Hematopoietic multipotent progenitor cell treated with erythropoietin and hydrocortisone succinate and interleukin-3 and kit ligand, for 6 days (in vitro differentiated cells): ENCODE measurements at places on chromosomes 2 and 18.
A peak's percentile ranks its signal among the peaks of the same experiment; 100 is the strongest.

DNA sequence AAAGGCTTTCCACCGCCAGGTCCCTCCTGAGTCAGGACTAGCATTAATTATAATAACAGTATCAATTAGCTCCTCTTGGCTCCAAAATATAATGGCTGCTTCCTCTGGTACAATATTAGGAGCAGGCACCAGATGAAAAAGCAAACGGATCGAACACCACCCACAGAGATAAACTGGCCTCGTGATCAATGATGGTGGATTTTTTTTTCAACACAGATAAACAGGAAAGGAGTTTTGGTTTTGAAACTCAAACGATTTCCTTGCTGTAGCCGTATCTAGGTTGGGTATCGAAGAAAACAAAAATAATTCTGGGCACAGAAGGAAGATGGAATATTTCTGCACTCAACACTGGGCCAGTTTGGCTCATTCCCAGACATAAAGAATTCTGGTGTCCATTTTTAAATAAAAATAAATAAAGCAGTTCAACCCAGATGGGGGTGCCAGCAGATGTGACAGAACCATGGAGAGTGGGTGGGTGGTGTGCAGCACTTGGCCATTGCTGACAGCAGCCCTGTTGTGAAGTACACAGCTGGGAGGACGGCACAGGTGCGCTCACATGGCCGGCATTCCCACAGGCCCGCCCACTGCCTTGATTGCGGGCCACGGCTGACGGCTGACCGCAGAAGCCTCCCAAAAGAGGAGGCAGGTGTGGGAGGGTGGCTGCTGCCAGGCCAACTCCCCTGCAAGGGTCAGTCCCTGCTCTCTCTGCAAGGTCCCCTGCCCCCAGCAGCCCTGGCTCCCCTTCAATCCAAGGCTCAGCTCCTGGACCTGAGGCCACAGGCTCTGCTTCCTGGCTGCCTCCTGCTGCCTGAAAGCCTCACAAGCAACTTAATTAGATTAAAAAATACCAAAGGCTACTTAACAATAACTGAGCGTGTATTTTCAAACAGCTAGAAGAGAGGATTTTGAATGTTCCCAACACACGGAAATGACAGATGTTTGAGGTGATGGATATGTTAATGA, 351.9 kb upstream of the ID2 start:
- no peak for DNase-seq

DNA sequence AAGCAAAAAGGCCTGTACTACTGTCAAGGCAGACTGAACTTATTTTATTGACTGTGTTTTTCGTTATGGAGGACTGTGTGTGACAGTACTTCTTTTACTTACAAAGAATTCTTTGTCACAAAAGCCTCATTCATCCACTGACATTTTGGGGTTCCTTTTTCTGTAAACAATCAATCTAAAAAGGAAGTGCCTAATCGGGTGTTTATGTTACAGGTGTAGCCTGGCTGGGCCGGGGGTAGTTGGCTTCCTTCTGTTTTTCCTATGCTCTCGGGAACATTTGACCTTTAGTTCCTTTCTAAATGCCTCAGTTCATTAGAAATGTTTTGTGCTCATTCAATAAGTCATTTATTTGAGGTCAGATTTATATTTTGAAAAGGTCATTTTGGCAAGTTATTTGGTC, 8.3 kb downstream of the ZCCHC2 start:
- DNase-seq, result no peak

DNA sequence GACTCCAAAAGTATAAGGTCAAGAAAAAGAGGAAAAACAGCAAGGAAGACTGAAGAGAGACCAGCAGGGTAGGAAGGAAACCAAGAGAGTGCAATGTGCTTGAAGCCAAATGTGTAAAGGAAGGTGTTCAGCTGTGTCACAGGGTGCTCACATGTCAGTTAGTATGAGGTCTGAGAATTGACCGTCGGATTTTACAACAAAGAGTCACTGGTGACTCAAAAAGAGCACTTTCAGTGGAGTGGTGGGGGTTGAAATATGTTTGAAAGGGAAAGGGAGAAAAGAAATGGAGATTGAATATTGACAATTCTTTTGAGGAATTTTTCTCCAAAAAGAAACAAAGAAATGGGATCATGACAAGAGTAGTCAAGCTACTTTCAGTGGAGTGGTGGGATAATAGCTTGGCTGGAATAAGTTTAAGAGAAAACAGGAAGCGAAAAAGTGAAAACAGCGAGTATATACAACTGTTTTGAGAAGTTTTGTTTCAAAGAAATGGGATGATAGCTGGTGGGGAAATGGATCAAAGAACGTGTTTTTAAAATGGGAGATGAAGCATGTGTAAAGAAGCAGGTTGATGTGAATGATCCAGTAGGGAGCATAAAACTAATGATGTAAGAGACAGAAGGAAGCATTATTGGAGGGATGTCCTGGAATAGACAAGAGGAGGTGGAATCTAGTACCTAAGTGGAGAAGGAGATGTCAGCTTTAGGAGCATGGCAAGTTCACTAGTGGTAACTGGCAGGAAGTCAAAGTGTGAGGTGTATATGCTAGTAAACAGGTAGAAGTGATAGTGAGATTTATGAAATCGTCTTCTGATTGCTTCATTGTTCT, 3.6 kb upstream of the TSPYL6 start:
- DNase-seq, result no peak

DNA sequence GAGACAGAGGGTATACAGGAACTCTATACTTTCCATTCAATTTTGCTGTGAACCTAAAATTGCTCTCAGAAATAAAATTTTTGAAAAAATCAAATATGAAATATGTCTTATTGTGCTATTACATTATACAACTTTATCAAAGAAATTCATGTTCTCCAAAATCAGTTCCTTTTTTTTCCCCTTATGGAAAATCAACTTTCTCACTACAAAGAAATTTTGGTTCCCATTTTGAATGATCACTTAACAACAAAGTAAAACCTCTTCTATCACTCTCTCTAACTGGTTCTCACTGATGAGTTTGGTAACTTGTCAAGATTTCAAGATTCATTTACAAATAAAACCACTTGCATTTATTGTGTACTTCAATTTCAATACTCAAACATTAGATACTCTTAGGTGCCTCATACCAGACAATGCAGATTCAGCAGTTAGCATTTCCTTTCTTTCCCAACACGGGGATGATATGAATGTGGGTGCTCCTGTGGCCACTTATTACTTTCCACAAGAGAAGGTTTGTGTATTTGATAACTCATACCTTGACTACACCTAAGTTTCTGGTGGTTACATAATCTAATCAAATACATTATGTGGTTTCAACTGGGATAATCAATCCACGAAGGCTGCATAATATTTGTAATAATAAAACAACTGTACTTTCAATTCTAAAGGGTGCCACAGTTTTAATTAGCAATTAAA, 6.4 kb downstream of the PSME4 start:
- DNase-seq, result no peak

DNA sequence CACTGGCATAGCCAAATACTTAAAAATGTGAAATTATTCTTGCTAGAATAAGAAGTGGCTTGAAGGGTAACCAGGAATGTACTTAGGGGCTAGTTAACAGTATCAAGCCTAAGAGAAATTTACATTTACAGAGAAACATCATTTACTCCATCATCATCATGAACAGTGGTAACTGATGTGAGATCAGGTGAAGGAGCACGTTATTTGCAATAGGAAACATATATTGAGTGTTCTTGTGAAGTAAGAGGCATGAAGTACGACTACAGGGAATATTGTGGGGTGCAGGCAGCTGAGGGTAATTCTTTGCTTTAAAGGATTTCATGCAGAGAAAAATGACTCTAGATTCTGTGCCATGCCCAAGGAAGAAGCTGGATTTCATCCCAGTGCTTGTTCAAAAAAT, 220.8 kb downstream of the GALNT13 start:
- DNase-seq, result no peak

DNA sequence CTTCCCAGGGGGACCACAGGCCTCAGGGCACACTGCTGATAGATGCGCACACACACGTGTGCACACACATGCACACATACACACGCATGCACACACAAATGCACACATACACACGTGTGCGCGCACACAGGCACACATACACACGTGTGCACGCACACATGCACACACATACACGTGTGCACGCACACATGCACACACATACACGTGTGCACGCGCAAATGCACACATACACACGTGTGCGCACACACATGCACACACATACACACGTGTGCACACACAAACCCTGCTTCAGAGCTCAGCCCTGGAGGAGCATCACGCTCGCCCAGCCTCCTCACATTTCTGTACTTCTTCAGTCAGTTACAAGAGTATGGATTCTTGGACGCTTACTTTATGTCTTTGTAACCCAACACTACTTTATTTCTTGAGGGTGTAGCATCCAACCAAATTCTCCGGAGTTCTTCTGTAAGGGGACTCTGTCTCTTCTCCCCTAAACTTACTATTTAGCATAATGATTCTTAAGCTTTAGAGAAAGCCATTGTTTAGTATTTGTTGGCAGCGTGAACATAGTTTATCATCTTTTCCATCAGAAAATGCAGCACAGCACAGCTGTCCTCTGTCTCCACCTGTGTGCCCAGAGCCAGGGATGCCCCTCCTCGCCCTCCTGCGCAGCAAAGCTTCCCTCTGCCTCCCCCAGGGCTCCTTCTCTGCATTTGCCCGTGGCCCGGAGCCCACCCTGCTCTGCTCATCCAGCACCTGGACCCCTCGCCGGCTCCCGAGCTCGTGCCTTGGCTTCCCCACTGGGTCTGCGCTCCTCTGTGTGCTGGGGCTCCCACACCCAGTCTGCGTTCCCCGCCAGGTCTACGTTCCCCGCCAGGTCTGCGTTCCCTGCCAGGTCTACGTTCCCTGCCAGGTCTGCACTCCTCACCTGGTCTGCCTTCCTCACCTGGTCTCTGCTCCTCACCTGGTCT, 74.4 kb upstream of the CTDP1 start:
- DNase-seq, result no peak

DNA sequence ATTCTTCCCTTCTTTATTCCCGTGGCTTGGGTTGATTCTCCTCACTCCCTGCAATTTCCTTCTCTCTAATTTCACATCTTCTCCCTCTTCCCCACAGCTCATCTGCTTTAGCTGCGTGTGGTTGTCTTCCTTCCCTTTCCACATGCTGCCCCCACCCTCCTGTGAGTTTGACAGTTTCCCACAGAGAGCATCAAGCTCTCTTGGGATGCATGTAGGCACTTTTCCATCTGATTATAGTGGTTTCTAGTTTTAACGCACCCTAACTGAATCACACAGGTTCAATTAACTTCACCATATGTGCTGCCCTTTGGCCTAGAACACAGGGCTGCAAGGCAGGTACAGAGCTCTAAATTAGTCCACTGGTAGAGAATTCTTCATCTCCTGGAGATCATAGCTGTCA, 110.5 kb downstream of the TACR1 start:
- no peak for DNase-seq

GRCh38 chr2:171309455-171310286, 124.1 kb downstream of the METTL8 start:
- DNase-seq, result no peak

DNA sequence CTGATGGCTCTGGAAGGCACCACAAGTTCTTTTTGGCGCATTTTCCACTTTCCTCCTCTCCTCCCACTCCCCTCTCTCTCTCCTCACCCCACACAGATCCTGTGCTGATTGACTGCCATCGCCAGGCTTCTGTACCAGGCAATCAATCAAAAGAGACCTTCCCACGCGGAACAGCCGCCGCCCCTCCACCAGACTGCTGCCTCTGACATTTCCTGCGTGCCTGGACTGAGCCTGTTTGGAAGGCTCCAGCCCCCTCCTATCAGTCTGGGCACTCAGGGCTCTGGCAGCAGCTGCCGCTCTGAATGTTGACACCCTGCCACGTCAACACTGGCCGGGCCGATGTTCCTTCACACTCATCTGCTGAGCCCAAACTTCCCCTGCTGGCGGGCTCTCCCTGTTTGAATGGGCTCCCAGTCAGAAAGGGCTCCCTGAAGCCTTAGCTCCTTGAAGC, 467.7 kb downstream of the EPHA4 start:
- DNase-seq, result peak; percentile 4

DNA sequence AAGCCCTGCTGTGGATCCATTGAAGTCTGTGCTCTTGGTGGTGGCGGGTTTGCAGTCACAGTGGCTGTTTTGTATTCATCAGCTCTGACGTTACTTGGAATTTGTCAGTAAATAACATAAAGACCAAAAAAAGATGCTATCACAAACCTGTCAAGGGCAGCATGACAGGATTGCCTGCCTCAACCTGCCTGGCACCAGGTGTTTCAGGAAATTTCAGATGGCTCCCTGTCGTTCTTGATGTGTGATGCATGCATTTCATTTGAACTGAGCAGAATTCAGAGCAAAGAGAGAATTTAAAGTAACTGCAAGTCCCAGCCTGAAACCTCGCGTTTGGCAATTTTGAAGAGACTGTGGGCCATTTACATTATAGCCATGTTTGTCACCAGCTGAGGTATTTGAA, 50.3 kb upstream of the EPC2 start:
- no peak for DNase-seq

DNA sequence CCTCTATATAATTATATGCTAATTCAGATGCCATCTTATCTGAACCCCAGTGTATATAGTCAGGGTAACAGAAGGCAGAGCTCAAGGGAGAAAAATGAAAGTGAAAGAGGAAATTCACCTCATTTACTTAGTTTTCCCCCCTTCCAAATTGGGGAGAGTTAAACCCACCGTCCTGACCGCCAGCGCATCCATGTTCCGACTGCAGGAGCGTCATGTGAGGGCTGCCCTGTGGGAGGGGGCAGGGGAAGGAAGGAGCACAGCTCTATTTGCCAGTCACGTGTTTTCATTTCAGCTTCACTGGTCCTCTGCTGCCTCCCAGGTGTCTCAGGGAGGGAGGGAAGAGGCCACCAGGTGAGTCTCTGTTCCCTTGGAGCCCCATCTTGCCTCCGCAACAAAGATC, 13.2 kb downstream of the CNNM4 start:
- peak; percentile 61 for DNase-seq

GRCh38 chr2:231315896-231316295, 79.6 kb upstream of the B3GNT7 start:
- no peak for DNase-seq

- peak; percentile 38 for DNase-seq
Observed at GRCh38 chr2:204049635-204050034, 113.1 kb downstream of the ICOS start.

GRCh38 chr2:230879271-230879882, 14.6 kb downstream of the ITM2C start:
- no peak for DNase-seq

GRCh38 chr2:209334188-209335017, 89.4 kb upstream of the MAP2 start:
- DNase-seq, result peak; percentile 86

DNA sequence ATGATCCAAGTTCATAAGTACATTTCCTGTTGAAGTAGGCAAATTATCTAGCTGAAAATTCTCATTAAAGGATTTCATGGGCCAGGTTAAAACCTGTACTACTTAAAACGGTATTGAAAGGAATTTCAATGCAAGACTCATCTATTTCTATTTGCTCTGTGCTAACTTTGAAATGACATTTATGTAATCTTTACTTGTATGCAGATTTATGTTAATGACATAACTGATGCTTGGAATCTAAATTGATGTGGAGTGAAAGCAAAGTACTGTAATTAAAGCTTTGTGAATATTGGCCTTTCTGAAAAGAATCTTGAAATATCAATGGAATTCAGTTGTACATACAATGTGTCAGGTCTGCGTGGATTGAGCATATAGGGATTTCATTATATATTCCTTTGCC, 390.0 kb downstream of the CPS1 start:
- no peak for DNase-seq

GRCh38 chr2:168237741-168238140, 9.7 kb downstream of the STK39 start:
- DNase-seq, result no peak
